ENCODE measurements at places on chromosomes 13 and 19.
A peak's percentile ranks its signal among the peaks of the same experiment; 100 is the strongest.

- no peak for DNase-seq
Observed at GRCh38 chr13:28654276-28654675, 4.7 kb upstream of the POMP start.

GRCh38 chr13:32047088-32047487 is 15.5 kb downstream of the FRY start:
- peak; percentile 47 for DNase-seq

DNA sequence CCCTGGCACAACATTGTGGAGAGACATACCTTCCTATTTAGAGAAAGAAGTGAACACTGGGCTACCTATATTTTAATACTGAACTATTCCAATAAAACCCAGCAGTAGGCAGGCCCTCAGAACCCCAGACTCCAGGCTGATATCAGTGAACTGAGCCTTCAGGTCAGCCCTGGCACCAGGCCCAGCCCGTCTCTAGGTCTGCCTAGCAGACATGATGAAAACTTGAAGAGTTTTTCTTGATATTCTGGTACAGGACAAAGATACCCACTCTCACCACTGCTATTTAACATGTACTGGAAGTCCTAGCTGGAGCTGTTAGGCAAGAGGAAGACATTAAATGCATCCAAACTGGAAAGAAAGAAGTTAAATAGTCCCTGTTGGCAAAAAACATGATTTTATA is 396.6 kb upstream of the SPRY2 start:
- no peak for DNase-seq

GRCh38 chr13:80070024-80070703 is 270.8 kb downstream of the SPRY2 start:
- DNase-seq, result no peak

GRCh38 chr19:4639531-4640246 is 373 bp downstream of the TNFAIP8L1 start:
- peak; percentile 70 for DNase-seq

DNA sequence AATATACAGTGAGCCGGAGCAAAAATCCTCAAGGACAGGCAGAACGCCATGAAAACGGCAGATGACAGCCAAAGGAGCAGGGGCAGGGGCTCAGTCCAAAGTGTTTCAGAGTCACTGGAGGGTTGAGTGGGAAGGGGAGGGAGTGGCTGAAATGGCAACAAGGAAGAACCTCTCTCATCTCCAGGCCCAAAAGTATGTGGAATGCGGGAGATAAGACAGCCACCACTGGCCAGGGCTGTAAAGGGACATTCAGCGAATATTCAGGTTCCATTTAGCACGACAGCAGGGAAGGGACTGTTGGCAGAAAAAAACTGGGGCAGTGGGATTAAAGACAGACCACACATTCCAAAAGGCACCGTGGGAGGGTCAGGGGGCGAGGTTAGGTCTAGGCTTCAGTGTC is 48.4 kb downstream of the USPL1 start:
- DNase-seq, result no peak

GRCh38 chr19:8251025-8251472 is 41.9 kb downstream of the CERS4 start:
- DNase-seq, result no peak

GRCh38 chr13:113275387-113275786 is 21.7 kb upstream of the LAMP1 start:
- DNase-seq, result peak; percentile 78

DNA sequence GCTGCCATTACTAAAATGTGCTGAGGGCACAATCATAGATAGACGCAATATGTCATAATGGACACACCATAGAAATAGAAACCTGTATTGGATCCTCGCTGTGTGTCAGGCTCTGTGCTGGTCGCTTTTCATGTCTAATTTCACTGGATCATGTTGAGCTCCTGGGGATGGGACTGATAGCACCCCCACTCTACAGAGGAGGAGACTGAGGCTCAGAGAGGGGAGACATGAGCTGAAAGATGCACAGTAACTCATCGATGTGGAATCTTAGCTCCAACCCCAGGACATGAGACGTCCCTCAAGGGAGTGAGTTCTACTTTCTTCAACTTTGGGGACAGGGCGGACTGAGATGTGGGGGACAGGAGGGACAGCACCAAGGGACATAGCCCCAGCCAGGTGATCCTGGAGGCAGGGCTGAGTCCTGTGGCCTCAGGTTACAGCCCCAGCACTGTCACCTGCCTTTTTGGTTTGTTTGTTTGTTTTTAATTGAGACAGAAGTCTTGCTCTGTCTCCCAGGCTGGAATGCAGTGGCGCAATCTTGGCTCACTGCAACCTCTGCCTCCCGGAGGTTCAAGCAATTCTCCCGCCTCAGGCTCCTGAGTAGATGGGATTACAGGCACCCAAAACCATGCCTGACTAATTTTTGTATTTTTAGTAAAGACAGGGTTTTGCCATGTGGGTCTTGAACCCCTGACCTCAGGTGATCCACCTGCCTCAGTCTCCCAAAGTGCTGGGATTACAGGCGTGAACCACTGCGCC is 6.6 kb upstream of the GIPC1 start:
- DNase-seq, result no peak

DNA sequence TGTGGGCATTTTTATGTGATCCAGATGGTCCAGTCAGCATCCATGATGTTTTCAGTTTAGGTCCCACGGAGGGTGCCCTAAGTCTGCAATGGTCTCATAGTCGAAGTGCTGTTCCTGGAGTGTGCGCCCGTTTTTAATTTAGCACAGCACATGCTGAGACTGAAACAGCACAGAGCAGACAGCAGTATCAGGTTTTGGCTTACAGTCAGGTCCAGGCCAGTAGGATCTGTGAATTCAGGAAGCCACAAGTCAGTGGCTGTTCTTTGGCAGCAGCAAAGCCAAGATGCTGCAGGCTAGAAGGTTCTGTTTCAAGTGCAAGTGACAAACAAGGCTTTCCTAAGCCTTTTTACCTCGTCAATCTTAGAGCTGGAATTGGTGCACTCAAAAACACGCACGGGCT is 18.3 kb downstream of the FBXO27 start:
- no peak for DNase-seq

GRCh38 chr19:12092065-12092867 is 27.7 kb downstream of the ZNF844 start:
- DNase-seq, result peak; percentile 44

DNA sequence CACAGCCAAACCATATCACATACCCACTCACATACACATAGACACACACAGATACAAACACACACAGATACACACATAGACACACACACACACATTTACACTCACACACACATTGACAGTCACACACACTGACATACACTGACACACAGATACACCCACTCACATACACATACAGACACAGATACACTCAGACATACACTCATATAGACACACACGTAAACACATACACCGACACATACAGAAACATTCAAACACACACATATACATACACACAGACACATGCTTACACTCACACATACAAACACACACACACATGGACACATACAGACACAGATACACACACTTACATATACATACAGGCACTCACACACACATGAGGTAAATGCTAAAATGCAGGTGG is 30.2 kb downstream of the GJA3 start:
- no peak for DNase-seq

GRCh38 chr13:113918580-113918979 is 54.7 kb upstream of the GAS6 start:
- DNase-seq, result no peak

DNA sequence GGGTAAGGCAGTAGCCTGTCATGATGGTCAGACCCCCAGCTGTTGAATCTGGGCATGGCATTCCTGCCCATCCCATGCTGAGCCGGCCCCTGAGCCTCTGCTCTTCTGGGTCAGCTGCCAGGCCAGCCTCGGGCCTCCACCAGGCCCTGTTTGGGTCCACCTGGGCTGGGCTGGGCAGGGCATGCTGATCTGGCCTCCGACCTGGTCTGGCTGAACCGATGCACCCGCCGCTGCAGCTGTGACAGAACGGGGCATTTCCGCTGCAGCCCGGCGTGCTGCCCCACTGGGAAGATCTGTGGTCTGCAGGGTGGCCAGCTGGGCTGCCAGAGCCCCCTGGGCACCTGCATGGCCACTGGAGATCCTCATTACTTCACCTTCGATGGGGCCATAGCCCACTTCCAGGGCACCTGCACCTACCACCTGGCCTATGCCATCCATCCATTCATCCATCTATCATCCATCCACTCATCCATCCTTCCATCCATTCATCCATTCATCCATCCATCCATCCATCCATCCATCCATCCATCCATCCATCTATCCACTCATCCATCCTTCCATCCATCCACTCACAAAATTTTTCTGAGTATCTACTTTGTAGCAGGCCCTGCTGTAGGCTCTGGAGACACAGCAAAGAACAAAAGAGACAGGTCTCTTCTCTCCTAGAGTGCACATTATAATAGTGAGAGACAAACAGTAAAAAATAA is 21.5 kb upstream of the FXYD3 start:
- no peak for DNase-seq

DNA sequence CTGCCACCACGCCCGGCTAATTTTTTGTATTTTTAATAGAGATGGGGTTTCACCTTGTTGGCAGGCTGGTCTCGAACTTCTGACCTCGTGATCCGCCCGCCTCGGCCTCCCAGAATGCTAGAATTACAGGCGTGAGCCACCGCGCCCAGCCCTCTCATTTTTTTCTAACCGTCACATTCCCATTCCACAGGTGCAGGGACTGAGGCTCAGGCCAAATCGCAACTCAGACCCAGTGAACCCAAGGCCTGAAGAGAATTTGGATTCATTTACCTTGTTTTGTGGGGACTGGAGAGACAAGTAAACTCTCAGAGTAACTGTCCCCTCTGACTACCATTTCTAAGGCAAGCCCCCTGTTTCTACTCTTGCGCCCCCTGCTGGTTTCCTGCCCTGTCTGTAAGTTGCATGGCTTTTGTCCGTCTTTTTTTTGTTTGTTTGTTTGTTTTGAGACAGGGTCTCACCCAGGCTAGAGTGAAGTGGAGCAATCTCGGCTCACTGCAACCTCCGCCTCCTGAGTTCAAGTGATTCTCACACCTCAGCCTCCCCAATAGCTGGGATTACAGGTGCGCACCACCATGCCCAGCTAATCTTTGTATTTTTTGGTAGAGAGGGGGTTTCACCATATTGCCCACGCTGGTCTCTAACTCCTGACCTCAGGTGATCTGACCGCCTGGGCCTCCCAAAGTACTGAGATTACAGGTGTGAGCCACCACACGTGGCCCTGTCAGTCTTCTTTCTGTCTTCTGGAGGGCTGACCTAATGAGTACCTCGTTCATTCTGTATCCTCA is 2.3 kb upstream of the STRN4 start:
- peak; percentile 62 for DNase-seq

GRCh38 chr13:62302341-62302740 is 886.7 kb upstream of the PCDH20 start:
- DNase-seq, result no peak

- DNase-seq, result peak; percentile 56
Observed at GRCh38 chr13:26964278-26965250, 204.0 kb upstream of the GPR12 start.
